ENCODE measurements at places on chromosomes 1 and 21.
A peak's percentile ranks its signal among the peaks of the same experiment; 100 is the strongest.

- no peak for DNase-seq
These were observed 75.8 kb downstream of the CTH start for GRCh38 chr1:70486676-70487458.

DNA sequence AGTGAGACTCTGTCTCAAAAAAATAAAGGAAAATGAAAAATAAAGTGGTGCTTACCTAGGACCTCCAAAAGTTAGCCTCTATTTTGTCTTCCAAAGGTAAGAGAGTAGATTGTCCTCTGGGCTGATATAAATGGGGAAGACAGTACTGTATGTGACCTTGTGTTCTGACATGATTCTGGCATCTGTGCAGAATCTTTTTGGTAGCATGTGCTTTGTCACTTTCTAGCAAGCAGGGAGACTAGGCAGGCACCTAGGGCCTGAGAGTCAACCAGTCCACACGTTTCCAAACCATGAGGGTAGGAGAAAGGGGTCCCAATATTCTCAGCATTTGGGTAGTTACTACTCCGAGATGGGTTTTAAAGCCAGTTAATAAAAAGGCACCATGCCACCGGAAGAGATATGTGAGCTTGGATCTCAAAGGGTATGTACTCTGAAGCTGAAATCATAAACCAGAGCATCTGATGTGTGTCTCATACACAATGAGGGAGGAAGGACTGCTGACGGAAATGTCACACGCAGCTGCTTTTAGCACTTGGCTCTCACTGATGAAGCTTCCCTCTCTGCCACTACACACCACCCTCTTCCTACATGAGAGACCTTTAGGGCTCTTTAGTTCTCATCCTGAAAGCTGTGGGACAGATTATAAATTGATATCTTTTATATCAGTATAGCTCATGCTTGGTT, 27.0 kb upstream of the SLC16A1 start:
- no peak for DNase-seq

GRCh38 chr1:154431586-154432373, 26.6 kb downstream of the IL6R start:
- DNase-seq, result no peak

DNA sequence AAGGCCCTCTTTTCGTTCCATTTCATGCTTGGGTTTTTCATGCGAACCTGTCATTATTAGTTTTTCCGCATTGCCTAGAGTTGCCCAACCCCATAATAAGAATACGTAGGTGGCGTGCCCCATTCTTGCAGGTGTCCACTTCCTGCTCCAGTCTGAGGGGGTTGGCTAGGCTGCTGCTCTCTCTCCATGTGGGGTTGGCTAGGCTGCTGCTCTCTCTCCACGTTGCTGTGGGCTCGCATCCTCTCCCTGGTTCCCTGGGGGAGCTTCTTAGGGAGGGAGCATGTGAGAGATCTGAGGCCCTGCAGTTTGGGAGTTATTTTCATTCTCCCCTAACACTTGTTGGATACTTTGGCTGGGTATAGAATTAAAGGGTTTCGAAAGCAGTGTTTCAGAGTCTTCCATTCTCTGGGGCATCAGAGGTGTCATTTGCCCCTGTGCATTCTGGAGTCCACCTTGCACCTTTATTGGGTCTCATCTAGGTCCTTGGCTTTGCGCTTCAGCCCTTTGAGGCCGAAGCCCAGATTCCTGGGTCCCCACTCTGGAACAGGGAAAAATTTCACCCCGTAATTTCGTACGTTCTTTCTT, 8.6 kb downstream of the C1orf35 start:
- DNase-seq, result no peak

GRCh38 chr1:180027949-180028445, 73.4 kb downstream of the CEP350 start:
- DNase-seq, result no peak

GRCh38 chr1:2547210-2548067, 8.7 kb upstream of the TNFRSF14 start:
- no peak for DNase-seq

GRCh38 chr1:178937695-178938094, 66.8 kb upstream of the ANGPTL1 start:
- no peak for DNase-seq

DNA sequence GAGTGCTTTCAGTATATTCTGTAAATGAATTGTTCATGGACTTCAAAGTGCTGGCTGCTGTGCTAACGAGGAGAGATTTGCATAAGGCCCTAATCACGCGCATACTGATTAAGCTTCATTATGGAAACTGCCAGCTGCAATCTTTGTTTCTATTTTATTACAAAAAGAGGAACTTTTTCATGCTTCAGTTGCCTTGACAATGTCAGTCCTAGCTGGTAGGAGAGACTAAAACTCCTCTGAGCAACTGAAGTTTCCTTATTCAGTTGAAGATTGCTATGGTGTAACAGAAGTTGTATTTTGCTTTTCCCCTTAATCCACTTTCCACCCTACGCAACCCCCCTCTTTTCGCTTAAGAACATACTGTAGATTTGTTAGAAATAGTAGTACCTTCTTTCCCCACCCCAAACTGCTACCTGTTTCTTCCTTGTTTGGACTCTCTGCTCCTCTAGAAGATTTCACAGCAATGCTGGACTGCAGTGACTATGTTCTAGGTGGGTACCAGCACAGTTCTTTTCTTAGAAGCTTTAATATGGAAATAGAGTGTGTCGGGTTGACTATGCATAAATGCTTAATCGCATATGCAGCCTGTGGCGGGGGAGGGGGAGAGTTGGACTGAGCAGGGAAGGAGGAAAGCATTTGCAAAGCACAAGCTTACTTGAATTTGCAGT, 108.3 kb downstream of the POU2F1 start:
- no peak for DNase-seq

- no peak for DNase-seq
These were observed 32.8 kb upstream of the PTPRC start for GRCh38 chr1:198606020-198606438.

DNA sequence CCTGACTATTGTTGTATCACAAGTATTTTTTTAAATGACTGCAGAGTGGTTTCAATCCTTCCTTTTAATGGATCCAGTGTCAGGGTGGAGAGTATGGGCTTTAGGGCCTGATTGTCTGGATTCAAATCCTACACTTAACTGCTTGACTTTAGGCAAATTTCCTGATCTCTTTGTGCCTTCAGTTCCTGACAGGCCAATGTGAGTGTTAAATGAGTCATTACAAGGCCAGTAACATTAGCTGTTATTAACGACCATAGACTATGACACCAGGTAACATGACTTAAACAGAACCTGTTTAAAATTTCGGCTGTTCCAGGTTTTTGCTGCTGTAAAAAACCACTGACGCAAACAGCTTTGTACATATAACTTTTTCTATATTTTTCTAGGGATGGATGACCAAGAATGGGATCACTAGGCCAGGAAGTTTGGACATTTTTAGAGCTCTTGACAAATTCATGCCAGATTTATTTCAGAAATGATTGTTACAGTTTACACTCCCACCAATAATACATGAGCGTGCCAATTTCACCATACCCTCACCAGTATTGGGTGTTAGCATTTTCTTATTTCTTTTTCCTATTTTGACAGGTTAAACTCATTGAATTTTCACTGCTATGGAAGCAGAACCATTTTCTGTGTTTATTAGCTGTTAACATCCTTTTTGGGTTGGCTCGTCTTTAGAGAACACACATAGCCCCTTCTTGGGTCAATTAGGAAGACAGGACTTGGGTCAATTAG, 11.3 kb downstream of the ZNF362 start:
- no peak for DNase-seq

DNA sequence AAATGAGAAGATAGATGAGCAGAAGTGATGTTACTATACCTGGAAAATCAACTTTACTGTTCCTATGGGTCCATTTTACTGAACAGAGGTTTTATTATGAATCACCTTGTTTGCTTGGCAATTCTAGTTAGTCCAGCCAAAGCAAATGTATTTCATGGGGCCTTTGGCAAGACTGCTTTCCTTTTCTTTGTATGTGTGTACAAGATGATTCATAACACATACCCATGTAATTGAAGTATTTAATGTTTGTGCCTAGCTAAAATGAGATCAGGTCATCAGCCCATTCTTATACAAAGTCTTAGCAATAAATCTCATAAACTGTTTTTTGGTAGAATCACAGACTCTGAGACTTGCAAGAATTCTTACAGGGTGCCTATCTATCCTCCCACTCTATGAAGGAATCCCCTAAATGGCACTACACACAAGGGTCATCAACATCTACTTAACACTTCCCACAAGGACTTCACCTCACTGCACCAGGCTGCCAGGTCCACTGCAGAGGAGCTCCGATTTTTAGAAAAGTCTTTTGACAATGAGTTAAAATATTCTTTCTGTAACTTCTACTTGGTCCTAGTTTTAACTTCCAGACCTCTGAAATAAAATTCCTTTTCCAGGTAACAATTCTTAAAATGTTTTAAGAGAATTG, 58.5 kb downstream of the LPAR3 start:
- DNase-seq, result no peak

- DNase-seq, result peak; percentile 7
These were observed 680.8 kb downstream of the MATN1 start for GRCh38 chr1:30042438-30043147.

- no peak for DNase-seq
These were observed 3.4 kb upstream of the CASQ2 start for GRCh38 chr1:115771847-115772457.

DNA sequence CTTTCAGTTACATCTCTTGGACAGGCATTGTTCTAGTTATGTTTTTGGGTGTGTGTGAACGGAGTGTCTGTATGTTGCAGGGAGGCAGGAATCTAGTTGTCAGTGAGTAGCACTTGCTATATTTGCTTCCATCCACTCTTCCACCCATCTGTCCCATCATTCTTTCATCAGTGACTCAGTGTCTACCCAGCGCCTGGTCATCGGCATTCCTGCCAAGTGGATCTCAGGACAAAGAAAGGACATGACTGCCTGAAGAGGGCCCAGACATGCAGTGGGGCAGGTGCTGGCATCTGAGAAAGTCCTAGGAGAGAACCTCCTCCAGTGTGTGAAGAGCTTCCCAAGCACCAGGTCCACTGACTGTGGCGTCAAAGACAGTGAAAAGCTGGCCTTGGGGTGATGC, 27.3 kb upstream of the MAGOH start:
- DNase-seq, result no peak

DNA sequence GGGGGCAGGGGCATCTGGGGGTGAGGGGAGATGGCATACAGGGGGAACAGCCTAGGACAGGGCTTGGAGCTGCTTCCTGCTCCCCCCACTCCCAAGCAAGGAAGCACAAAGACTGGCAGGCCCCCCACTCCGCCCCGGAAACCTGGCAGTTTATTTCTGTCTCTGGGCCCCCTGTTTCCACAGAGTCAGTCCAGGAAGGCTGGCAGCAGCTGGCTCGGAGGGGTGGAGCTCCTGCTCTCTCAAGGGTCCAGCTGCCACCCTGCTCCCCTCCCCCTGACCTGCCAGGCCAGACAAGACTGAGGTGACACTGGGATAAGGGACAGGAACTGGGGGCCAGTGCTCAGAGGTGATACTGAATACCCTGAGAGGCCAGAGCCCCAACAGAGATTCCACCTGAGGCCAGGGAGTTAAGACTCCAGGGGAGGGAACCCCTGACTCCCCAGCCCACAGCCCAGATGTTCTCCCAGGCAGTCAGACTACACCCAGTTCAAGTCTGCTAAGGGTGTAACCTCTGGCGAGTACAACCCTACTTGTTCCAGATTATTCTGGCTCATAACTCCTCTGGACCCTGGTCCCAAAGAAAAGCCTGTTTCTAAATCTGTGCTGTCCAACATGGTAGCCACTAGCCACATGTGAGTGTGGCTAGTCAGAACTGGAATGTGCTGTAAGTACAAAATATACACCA, 26.3 kb downstream of the AHDC1 start:
- no peak for DNase-seq
